Motor neuron (in vitro differentiated cells): ENCODE measurements at places on chromosomes 5 and 9. TPM values are rescaled to one million over a fixed set of nuclear protein-coding genes. Genes with fewer than 3 reads are reported as not detected.

The FBLL1 gene
- 3.2 and 5.3 TPM in 2 replicates for total RNA-seq

The FGD3 gene
- total RNA-seq = 6.9 and 10.6 TPM in 2 replicates

The CAMK4 gene
- total RNA-seq = 0.19 and 0.24 TPM in 2 replicates

The CEL gene
- total RNA-seq = 0.38 and 0.44 TPM in 2 replicates

The ROR2 gene
- 15.2 and 17.3 TPM in 2 replicates for total RNA-seq

DNA sequence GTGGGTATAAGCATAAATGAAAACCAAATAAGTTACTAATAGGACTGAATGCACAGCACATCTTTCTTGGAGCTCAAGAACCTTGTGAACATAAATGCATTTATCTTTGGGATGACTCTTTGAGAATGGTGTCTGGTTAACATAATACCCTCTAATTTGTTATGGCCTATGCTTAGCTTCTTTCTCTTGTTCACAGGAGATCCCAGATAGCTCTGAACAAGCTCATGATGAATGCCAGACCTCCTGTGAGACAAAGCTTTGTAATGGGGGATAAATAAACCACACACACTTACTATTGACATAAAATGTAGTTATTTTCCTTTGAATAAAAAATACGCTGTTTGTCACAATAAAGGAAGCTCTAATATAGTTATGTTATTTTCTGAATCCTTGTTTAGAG is 111.5 kb downstream of the PSAT1 start:
- ATAC-seq = no peak

DNA sequence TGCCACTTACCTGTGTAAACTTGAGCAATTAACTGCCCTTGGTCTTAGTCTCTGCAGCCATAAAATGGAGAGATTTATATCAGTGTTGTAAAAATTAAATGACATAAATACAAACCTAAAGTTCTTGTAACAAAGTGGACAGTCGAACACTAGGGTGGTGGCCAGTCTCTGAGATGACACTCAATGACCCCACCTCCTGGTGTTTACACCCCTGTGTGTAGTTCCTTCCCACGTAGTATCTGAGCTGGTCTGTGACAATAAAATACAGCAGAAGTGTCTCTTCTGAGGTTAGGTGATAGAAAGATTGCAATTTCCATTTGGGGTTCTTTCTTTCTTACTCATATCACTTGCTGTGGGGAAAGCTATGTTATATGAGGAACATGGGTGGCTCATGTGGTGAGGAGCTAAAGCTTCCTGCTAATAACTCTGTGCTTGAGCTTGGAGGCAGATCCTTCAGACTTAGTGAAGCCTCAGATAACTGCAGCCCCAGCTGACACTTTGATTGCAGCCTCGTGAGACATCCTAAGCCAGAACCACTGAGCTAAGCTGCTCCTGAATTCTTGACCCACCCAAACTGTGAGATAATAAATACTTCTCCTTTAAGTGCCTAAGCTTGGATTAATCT is 173.4 kb upstream of the CHD1 start:
- ATAC-seq = no peak

DNA sequence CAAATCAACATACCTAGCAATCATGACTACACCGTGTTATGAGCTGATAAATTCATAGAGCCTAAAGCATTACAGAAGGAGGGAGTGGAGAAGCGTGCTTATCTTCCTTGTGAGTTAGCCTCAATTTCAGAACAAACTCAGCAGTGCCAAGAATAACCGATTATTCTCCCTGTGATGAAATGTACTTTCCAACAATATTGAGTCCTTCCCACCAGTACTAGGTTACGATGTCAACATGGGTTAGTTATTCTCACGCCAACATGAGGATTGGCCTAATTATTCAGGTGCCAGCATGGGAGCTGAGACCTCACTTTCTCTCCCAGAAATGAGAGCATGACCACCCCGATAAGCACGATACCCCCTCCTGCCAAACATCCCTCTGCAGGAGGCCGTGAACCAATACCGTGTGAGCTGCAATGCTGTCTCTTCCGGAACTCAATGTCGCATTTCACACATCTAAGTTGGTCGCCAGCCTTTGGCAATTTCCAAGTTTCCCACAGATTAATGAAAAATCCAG is 193.7 kb downstream of the ENC1 start:
- no peak for ATAC-seq

GRCh38 chr9:134178394-134178767 is 14.0 kb upstream of the RNU6ATAC start:
- no peak for ATAC-seq

- ATAC-seq = no peak
These were observed 133.0 kb downstream of the CDH18 start for GRCh38 chr5:19855031-19855430.

DNA sequence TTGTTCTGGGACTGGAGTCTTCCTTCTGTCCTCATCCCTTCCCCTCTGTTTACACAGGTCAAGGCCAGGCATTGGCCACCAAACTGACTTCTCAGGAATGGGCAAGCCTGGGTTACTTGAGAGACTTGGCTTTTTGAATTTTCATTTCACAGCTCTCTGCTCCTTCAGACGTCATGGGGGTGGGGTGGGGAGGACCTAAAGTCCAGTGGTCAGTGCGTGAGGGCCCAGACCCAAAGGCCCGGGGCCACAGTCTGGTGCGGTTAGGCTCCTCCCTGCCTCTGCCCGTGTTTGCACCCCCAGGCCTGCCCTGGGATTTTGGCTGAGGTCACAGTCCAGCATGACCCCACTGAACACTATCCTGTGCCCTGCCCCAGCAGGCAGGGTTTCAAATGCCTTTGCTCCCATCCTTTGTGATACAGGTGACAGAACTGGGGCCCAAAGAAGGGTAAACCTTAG is 4.1 kb upstream of the CXXC5 start:
- no peak for ATAC-seq

DNA sequence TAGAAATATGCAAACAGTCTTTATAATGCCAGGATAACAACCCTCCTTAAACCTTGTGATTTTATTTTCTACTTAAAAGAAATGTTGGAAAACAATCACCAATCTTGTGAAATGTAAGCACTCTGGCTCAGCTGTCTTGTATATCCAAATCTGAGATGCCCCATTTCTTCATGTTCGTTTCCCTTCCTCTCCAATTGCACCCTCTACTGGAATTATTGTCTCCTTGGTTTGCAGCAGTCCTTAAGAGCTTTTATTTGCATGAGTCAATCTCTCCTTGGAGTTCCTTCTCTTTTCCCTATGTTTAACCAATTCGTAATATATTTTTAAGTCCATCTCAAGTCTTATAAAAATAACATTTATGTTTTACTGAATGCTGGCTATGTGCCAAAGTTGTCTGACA is 362.0 kb upstream of the CDH10 start:
- peak; percentile 63 for ATAC-seq

GRCh38 chr5:43564289-43564850 is 7.5 kb upstream of the PAIP1 start:
- no peak for ATAC-seq

DNA sequence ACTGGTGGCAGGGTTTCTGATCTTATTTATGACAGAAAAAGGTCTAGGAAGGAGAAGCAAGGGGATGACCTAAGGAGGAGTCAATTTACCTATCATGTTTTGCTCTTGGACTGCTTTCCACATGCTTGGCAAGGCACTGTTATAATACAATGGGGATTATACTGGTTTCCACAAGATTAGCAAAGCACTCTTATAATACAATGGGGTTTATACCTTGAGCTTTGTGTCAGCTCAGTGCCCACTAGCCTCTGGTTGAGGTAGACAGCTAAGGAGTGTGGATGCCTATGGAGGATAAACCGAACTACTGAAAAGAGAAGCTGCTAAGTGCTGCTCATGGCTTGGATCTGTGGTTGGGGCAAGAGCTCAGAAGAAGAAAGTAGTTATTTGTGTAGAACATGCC is 68.7 kb downstream of the MRPS27 start:
- ATAC-seq = no peak
